ENCODE measurements at places on chromosomes 6 and 20.

GRCh38 chr6:169975286-169975685, 223.9 kb downstream of the ERMARD start:
- no peak for DNase-seq

GRCh38 chr20:9457136-9457535, 57.3 kb upstream of the LAMP5 start:
- DNase-seq = no peak

DNA sequence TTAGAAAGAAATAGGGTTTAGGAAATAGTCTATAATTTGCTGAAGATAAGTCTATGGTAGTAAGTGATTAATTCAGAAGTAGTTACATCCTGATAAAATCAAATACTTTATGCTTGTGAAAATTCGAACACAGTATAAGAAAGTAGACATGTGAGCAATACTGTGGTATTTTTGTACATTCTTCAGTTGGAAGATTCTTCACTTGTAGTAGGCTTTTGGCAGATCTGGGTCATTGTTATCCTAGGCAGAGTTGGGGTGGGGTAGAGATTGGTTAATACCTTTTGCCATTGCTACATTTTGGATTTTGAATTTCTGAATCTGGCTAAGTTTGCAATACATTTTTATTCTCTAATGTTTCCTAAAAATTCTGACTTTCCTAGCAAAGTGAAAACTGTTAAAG, 197.5 kb downstream of the BCKDHB start:
- peak; percentile 30 for DNase-seq

GRCh38 chr6:109300874-109301273, 81.4 kb downstream of the CD164 start:
- DNase-seq = no peak

DNA sequence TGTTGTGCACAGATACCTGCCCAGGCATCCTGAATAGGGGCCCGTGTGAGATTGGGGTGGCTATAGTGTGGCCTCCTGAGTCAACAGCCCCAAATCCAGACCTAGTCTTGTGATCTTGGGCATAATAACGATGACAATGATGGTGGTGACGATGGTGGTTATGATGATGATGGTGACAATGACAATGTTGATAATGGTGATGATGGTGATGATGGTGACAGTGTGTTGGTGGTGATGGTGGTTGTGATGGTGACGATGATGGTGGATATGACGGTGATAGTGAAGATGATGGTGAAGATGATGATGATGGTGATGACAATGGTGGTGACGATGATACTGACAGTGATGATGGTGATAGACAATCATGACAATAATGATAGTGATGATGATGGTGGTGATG, 5.1 kb upstream of the RPS21 start:
- DNase-seq = no peak

DNA sequence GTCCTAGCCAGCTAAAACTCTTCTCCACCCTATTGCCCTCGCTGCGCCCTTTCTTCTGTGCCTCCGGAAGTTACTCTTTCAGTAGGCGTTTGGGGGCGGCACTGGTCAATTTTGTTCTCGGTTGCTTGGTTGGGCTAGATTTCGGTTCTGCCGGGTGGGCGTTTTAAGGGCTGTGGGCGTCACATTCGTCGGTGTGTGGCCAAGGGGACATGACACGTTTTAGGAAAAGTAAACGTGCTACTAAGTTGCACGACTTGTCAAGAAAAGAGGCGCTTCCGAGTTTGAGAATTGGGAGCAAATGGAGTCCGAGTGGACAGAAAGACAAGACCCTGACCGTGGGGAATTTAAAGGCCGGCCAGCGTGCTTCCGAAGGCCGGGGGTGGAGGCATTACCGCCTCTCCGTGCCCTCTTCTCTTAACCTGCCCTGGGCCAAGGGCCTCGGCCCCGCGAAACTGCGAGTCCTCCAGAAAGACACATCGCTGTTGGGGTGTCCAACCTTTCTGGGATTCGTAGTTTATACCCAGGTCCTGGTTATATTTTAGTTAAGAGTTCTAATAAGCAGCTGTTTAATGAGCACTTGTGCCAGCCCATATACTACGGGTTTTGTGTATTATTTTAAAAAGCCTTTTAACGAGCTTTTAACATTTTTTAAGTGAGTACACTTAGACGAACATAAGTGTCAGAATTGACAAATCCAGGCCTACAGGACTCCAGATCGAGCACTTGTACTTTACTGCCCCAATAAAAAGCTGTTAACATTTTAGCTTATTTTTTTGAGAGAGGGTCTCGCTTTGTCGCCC, 664 bp upstream of the BAG6 start:
- peak; percentile 96 for DNase-seq
